ENCODE measurements at places on chromosomes 1 and 21.

DNA sequence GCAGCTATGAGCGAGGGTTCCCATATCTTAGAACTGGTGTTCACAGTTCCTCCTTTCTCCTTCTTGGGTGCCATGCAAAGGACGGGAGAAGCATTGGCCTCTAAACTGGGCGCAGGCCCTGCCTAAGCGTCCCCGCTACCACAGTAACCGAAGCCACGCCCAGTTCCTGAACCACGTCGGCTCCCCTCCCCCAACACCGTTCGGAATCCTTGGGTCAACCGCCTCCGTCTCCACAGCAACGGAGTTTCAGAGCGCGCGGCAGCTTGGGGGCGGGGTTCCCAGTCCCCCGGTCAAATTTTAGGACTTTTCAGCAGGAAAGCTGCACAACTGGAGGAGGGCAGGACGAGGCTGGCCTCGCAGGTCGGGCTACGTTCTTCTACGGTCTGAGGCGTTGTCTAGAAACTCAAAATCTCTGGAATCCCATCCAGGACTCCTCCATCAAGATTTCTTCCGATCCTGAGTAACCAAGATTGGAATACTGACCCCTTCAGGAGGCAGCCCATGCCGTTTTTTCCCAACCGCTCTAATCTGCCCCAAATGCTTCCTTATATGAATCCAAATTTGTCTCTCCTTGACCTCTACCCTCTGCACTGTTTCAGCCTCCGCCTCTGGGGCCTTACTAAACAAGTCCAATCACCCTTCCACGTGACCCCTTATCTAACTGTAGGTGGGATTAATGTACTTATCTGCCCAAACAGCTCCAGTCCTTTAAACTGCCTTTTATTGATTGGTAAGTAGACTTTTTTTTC lies at the start of gene SPAG17:
TSS of gene SPAG17 (minus strand) at position 145 of the 749 bp plus-strand sequence. CDS start at position 74, 71 bp downstream.
- DNase-seq: peak; percentile 11

GRCh38 chr1:20266141-20266540 lies 24.5 kb upstream of the VWA5B1 start:
- no peak for DNase-seq

- DNase-seq: peak; percentile 45
These were observed at the start of gene FAM131C for GRCh38 chr1:16073490-16074119. TSS of gene FAM131C (minus strand) at chr1:16073651. CDS start at chr1:16073442, 209 bp downstream.

GRCh38 chr1:165317612-165318011 lies 38.9 kb downstream of the LMX1A start:
- no peak for DNase-seq

DNA sequence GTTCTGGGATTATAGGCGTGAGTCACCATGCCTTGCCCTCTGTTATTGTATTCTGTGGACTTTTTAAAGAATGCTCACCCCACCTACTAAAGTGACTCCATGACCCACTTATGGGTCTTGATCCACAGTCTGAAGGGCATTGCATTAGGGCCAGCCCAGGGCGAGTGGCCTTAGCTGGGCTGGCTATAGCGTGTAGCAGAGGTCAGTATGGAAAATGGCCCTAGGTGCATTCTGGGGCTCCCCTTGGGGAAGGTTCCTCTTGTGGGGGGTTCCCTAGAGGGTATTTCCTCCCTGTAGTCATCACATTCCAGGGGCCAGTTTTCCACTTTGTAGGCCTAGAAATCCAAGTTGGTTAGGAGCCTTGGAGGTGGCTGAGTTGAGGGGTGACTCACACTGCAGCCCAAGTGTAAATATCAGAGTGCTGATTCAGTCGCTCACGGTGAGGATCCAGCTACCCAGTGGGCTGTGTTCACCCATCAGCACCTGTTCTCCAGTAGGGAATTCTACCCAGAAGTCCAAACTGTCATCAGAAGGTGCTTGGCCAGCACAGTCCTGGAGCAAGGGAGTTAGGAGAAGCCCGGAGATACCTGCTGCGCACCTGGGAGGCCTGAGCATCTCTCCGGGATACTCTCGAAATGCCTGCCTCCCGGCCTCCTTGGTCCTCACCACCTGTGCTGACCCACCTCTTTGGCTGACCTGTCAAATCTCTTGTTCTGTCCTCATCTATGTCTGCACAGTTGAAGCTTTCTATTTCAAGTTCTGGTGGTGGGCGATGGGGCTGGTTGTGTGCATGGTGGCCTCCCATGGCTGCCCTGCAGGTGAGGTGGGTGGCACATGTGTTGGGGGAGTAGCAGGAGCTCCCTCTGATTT lies 52.2 kb downstream of the NENF start:
- no peak for DNase-seq

DNA sequence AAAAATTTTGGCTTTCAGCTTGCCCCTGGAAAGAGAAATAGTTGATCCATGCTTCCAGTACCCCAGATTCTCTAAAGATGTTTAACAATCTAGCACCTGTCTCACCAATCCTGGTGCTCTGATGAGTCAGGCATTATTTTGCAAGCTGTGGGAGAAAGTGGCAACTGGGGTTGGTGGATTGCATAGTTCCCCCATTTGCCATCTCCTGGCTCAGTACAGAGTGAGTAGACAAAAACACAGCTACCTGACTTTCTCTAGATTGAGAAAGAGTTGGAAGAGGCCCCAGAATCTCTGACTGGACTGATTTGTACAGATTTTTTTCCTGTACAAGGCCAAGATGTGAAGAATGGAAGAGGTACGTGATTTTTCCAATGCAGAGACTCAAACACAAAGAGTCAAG lies 75.1 kb upstream of the NEGR1 start:
- no peak for DNase-seq

DNA sequence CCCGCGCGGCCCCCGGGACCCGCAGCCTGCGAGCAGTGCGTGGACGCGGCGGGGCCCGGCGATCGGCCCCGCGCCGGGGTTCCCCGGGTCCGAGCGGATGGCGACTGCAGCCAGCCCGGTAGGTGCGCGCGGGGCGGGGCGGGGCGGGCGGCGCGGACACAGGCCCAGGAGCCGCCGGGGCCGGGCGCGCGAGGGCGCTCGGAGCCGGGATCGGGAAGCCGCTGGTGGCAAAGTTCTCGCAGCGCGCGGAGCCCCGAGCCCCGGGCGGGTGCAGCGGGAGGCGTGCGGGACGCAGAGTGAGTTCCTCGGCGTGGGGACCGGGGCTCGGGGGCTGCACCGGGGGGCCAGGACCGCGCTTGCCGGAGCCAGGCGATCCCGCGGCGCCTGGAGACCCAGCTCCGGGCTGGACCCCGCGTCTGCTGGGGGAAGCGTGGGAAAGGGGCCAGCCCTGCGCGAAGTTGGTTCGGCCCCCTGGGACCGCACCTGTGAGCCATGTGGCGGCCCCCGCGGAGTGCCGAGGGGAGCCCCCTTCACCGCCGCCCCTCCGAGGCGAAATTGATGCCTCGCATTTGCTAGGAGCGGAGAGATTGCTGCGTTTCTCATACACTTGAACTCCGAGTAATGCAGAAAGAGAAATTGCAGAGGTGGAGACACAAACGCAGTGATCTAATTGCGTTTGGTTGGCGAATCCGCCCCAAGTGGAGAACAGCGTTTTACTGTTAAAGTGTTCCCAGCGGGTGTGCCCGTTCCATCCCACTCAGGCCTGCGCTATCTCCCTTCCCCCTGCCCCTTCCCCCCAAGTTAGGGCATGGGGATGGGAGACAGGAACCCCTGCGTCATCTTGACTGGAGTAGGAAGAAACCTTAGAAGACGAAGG lies 228.9 kb upstream of the TMEM51 start:
- peak; percentile 26 for DNase-seq

DNA sequence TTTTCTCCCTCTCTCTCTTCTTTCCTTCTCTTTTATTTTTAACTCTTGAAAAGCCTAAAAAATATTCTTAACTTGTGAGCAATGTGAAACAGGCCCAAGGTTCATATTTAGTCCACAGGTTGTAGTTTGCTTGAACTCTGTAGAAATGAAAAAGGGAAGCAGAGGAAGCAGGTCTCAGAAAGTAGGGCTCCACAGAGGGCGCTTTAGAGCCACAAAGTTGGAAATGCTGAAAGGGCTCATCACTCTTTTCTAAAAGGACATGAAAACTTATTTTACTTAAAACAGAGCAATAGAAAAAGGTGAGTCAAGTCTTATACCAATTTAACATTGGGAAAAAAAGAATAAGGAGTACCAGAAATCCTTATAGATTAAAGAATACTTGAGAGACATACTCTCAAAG lies 247.0 kb downstream of the USP25 start:
- no peak for DNase-seq

- DNase-seq: no peak
These were observed 42.7 kb downstream of the PGBD5 start for GRCh38 chr1:230383425-230383824.

DNA sequence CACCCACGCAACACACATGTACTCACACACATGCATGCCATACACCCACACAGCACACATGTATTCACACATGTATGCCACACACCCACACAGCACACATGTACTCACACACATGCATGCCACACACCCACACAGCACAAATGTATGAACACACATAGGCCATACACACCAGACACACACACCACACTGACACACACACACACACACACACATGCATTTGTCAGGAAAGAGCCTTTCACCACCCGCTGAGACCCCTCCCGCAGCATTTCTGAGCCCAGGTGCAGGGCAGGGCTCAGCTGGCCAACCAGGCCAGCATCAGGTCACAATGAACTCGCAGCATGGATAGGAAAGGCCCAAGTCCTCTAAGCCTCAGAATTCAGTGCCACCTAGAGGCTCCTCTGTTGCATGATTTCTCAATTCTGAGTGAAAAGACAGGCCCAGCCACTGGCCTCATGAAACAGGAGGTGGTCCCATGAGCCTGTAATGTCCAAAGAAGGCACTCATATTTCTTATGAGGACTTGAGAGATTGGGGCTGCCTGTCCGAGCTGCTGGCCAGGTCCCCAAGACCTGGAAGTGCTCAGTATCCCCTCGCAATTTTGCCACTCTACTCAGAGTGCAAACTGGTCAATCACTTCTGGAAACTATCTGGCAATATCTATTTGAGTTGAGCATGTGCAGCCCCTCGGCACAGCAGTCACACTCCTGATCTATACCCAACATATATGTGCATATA lies 57.3 kb downstream of the PSMG1 start:
- peak; percentile 7 for DNase-seq

- no peak for DNase-seq
These were observed 29.7 kb upstream of the FMOD start for GRCh38 chr1:203380420-203381150.

DNA sequence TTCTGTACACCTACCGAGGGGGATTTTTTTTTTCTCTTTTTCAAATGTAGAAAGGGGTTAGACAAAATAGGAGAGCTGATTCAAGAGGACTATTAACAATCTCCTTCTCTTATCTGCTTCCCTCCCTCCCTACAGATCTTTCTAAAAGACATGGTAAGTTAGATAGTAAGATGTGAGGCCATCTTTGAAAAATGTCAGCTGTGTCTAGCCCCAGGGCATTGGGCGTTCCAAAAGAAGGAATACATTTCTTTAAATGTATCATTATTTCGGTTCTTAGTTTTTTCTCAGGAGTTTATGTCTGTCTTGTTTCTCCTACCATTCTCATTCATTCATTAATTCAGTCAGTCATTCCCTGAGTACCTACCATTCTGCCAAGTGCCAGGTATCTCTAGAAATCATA lies 27.2 kb downstream of the BCL9 start:
- DNase-seq: no peak

DNA sequence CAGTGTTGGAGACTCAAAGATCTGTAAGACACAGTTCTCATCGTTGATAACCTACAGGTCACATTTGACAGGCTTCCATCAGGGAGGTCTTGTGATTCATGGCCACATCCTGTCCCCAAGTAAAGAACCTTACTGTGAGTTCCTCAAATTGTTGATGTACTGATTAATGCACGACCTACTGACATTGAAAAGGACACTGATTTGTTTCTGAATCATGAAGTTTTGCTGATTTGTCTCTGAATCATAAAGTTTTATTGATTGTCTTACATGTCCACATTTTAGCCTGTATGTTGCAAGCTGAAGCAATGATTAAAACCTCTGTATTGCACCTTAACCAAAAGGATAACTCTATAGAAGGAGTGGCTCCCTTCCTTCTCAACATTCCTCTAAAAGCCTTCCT lies 476.3 kb upstream of the RUNX1 start:
- no peak for DNase-seq

DNA sequence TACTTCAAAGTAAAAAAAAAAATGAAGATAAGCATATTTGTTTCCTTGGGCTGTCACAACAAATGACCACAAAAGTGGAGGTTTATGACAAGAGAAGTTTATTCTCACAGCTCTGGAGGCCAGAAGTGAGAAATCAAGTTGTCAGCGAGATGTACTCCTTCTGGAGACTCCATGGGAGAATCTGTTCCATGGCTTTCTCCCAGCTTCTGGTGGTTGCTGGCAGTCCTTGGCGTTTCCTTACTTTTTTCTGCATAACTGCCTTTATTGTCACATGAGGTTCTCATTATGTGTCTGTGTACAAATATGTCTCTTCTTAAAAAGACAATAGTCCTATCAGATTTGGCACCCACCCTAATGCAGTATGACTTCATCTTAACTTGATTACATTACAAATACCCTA lies 398.3 kb downstream of the KCNT2 start:
- no peak for DNase-seq

DNA sequence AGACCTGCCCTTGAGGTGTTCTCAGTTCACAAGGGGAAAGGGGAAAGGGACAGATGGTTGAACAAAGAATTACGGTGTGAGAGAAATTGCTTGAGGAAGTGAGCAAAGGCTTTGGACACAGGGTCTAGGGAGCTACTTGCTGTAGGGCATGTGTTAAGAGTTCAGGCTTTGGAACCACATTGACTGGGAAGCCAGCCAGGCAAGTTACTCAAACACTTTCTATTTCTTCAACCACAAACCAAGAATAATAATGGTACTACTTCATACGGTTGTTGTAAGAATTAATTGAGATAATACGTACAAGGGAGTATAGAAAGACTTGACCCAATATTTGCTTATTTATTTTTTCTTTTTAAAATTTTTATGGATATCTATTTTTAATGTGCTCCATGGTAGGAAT lies 26.6 kb downstream of the AK4 start:
- DNase-seq: no peak

- no peak for DNase-seq
These were observed 67.2 kb downstream of the TTLL7 start for GRCh38 chr1:83931658-83932253.

GRCh38 chr1:116067566-116067890 lies 43.7 kb upstream of the MAB21L3 start:
- no peak for DNase-seq

DNA sequence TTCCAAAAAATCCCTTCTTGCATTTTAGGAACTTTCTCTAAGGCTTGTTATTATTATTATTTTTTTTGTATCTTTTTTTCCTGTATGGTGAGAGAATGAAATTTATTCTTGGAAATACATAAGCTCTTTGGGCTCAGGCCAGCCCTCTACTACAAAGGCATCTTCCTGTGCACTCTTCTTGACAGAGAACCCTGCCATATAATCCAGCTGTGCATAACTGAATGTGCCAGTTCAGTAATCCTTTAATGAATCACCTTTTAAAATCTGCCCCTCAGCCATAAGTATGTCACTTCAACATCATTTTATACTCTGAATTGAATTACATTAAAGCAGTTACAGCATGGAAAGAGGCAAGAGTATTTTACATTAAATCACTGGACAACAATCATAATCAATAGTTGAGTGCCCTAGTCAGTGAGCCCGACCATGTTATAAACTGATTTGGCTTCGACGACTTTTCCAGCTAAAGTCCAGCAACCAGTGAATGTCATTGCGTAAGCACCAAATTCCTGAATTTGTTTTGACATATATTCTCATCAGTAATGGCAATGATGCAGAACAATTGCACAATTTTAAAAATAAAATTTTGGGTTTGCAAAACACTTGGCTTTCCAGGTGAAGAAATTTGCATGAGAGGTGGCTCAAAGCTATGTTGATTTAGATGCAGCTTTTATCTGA lies 59.2 kb upstream of the KCNK2 start:
- no peak for DNase-seq

GRCh38 chr1:91552091-91552490 lies 51.4 kb downstream of the CDC7 start:
- no peak for DNase-seq
